A375 (cell line): ENCODE measurements at places on chromosomes 3 and 15. TPM values are rescaled to one million over a fixed set of nuclear protein-coding genes. Genes with fewer than 3 reads are reported as not detected.

The LRTM1 gene
- not detected in 2 replicates for total RNA-seq

The BMF gene
- 4.8 and 8.1 TPM in 2 replicates for total RNA-seq

The LAMB2 gene
- total RNA-seq: 264 and 272 TPM in 2 replicates

The SLC38A3 gene
- 0.34 and 0.53 TPM in 2 replicates for total RNA-seq

The ACKR2 gene
- total RNA-seq: not detected in 2 replicates

The SV2B gene
- total RNA-seq: 0.08 TPM in 1 of 2 replicates, not detected in the other

The C3orf22 gene
- not detected in 2 replicates for total RNA-seq

The CCDC54 gene
- not detected in 2 replicates for total RNA-seq
